ENCODE measurements at places on chromosomes 12 and 14.

GRCh38 chr12:22808860-22809259, 183.9 kb downstream of the ETNK1 start:
- DNase-seq = no peak

DNA sequence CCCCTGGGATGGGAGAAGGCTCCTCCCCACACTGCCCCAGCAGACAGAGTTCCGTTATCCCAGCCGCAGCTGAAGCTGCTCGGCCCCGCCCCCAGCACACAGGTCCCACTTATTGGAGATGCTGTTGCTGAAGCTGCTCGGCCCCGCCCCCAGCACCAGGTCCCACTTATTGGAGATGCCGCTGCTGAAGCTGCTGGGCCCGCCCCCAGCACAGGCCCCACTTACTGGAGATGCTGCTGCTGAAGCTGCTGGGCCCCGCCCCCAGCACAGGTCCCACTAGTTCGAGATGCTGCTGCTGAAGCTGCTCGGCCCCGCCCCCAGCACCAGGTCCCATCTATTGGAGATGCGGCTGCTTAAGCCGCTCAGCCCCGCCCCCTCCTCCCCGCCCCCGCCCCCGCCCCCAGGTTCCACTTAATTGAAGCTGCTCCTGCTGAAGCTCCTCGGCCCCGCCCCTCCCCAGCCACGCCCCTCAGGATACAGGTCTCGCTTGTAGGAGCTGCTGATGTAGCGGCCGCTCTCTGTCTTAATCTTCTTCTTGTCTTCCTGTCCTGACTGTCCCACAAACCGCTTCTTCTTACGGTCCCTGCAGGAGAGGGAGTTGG, 12.0 kb downstream of the CFAP73 start:
- peak; percentile 88 for DNase-seq

DNA sequence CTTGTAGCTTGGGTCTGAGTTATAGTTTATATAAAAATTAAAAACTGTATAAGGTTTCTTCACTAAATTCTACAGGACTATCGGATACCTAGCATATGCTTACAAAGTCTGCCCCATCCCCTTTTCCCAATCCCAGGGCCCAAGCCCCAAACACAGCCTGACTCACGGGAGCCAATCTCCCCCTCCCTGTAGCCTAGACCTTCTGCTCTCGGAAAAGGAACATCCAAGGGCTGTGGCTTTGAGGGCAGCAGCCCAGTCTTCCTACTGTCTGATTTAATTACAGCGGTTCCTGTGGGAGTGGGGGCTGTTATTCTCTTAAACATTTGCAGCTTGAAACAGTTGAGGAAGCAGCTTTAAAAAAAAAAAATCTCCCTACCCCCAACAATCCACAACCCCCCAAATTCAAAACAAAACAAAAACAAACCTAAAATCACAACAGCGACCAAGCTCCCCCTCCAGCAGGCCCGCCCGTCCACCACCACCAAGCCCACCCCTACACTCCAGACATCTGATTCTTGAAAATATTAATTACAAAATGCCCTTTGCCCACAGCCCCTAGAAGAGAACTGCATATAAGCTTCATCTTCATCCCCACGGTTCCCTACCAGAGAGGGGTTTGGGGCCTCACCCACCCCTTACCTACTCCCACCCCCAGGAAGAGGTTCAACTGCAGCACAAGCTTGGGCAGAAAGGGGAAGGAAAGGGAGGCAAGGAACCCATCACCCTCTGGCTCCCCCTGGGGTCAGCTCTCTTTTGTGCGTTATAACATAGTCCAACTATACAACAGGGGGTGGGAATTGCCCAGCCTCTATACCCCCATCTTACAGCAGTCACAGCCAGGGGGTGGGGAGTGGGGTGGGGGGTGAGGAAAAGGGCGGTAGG, 1.1 kb upstream of the PRKAG1 start:
- peak; percentile 33 for DNase-seq

DNA sequence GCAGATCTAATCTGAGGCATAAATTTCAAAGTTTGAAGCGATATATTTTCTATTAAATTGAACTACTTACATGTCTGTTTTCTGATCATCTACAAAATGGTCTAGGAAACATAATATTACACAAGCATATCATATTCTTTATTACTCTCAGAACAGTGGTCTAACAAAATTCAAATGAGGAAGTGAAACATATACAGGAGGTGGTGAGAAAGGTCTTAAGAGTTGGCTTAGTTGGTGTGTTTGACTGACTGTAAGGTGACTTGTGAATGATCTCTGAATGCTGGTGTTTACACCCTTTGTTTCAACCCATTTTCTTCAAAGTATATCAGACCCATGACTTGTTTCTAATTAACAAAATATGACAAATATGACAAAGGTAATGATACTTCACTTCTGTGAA, 1156.8 kb downstream of the SLC16A7 start:
- no peak for DNase-seq

- no peak for DNase-seq
Observed at GRCh38 chr12:117844114-117844830, 124.5 kb downstream of the KSR2 start.

- no peak for DNase-seq
Observed at GRCh38 chr12:45377815-45378214, 161.9 kb downstream of the ANO6 start.

- DNase-seq = no peak
Observed at GRCh38 chr12:5884866-5885265, 60.2 kb downstream of the ANO2 start.

DNA sequence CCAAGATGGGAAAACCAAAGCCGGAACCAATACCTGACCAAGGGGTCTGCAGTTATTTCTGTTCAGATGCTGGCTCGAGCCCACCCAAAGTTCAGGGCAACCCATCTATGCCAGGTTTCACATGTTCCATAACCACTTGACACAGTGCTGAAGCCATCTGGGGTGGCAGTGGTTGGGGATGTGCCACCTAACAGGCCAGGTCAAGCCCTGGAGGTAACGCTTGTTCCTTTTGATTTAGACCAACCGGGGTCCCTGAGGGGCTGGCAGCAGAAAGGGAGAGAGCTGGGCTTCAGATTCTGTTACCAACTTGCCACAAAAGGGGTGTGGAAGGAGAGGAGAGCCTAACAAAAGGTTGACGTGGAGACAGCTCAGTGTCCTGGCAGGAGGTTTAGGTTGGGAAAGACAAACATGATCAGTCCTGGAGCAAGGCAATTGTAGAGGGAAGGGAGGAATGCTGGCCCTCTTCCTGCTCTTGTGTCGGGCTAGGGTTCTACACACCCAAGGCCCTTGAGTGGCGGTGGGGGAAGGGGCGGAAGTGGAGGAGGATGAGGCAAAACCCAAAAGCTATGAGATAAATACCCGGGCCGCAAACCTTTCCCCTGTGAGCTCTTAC, 31.9 kb downstream of the CACNA2D4 start:
- no peak for DNase-seq

GRCh38 chr12:84740602-84741001, 172.0 kb downstream of the SLC6A15 start:
- DNase-seq = no peak

GRCh38 chr12:123512838-123513665, 20.5 kb downstream of the RILPL1 start:
- peak; percentile 41 for DNase-seq

DNA sequence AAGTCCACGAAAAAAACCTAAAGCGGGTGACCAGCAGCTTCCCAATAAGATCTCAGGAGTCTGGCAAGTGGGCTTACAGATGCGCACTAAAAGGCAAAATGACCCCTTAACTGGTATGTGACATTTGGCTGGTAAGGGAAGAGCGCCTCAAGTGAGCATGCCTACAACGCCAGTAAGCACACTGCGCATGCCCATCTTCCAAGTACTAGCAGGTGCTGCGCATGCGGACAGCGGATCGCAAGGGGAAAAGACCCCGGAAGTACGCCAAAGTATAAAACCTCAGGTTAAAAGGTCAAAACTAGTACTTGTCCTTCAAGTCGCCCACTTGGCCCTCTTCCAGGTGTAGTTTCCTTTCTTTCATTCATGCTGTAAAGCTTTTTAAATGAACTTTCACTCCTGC, 518.5 kb upstream of the MDGA2 start:
- no peak for DNase-seq

GRCh38 chr12:114404083-114404925, 1.6 kb downstream of the TBX5 start:
- DNase-seq = peak; percentile 69

Data from eye (tissue), 1 donor.